Activated CD4-positive, alpha-beta T cell treated with anti-CD3 and anti-CD28 coated beads for 4 hours (primary cell): ENCODE measurements at places on chromosomes 7 and 10.

DNA sequence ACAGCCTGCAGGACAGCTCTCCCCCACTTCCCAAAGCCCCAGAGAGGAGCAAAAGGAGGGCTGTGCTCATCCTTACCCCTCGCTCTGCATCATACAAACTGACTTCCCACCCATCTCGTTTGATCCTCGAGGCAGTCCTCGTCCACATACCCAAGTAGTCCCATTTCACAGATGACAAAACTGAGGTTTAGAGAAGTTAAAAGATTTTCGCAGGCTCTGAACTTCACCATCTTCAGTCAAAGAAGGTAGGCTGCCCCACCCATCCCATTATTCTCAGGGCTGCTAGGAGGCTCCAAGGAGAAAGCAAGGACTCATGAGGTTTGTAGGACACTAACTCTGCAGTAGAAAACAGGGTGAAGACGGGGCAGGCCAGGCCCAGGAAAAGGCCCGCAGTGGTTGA, 147.1 kb downstream of the SLIT1 start:
- DNase-seq: no peak

DNA sequence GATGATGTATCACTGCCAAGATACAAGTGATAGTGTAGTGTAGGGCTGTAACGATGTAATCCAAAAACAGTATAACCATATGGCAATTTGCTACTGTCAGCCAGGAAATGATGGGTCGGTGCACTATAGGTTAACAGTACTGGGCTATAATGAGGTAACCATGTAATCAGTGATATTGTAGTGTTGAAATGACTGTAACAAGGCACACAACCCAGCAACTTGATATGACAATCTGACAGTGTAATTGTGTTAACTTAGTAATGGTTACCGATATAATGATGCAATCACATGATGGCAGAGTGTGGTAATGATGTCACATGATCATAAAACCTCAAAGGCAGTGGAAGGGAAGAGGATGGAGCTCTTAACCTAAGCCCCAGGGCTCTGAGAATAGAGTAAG, 73.8 kb upstream of the SLF2 start:
- no peak for DNase-seq

DNA sequence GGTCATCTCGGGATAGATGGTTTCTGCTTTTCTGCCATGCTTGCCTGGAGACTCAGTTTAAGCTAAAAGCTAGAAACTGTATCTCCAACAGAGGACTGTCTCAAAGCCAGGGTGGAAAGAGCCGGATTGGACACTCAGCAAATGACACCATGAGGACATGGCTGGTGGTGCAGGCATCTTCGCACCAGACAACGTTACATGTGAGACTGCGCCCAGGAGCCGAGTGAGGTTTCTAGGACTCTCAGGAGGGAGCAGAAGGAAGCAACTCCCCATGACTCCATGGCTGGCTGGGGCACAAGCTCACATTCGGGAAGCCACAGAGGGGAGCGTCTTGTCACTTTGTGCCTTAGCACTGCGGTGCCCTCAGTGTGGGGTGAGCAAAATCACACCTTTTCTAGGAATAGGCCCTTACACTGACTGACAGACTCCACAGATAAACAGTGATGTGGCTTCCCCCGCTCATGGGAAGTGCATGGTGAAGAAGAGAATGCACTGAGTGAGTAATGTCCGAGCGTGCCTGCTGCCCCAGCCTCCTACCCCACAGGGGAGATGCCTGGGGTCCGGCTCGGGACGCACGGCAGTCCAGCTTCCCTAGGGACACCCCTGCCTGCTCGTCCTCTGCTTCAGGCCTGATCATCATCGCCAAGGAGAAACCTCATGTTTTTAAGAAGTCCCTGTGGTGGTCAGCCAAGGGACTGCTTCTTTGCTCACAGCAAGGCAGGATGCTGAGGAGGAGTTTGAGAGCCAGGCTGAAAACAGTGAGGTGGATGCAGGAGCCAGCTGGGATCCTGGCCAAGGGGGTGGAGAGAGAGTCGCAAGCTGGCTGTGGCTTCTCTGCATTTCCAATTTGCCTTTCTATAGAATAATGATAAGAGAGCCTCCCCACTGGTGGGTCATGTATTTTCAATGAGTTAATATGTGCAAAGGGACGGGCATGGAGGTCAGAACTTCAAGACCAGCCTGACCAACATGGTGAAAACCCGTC, 52.2 kb upstream of the FXYD4 start:
- DNase-seq: no peak

DNA sequence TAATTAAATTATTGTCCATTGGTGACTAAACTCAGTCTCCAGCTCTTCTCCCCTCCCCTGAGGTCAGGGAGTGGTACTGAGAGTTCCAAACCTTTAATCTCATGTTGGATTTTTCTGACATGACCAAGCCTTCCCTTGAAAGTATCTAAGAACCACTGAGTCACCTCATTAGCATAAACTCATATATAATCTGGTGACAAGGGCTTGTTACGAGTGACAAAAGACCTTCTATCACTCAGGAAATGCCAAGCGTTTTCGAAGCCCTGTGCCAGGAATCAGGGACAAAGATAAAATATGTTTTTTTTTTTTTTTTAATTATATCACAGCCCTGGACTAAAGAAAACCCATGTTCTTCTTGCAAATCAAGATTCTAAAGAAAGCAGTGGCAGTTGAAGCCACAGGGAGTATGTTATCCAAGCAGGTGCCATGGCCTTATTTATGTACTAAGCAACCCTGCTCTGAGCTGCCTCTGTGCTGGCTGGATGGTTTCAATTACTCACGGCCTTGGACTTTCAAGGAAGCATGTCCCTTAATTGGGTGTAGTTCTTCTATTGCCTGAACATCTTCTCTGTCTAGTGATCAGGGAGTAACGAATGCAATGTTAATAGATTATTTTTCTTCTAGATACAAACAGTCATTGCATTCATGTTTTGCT, 169.0 kb upstream of the PRKCQ start:
- DNase-seq: no peak

DNA sequence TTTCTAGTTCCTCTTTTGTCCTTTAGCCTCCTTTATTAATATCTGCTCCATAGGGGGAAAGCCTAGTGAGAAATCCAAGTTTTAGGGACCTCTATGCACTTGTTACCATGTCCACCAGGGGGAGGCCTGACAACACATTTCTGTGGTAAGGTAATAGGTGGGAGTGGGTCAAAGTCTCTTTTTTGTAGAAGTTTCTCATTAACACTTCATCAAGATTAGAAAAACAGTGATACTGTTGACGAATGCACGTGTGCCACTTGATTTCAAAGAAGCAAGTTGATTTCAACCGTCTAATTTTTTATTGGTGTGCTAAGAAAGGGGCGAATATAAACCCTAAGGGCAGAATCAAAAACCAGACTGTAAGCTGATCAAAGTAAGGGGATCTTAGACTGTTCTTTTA, 30.6 kb downstream of the CISD1 start:
- DNase-seq: peak; percentile 57

GRCh38 chr10:69292459-69292858, 14.2 kb downstream of the HK1 start:
- DNase-seq: no peak
